ENCODE measurements at places on chromosomes 1 and 21.

GRCh38 chr1:169012416-169012815, 94.1 kb upstream of the ATP1B1 start:
- DNase-seq: no peak

DNA sequence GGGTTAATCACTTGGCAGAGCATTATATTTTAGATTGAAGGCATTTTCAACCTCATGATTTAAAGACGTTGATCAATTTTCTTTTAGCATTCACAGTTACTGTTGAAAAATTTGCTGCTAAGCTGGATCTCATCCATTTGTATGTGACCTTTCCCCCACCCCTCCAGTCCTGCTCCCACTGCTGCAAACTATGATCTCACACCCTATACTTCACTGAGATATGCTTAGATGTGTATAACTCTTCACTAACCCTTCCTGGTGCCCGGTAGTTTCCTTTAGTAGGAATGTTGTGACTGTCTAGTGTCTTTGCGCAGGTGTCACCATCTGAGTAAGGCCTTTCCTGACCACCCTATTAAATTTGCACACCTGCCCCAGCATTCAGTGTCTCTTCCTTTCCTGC, 67.0 kb upstream of the C1orf21 start:
- no peak for DNase-seq

GRCh38 chr1:43232074-43232473, 37.7 kb upstream of the TMEM125 start:
- no peak for DNase-seq

DNA sequence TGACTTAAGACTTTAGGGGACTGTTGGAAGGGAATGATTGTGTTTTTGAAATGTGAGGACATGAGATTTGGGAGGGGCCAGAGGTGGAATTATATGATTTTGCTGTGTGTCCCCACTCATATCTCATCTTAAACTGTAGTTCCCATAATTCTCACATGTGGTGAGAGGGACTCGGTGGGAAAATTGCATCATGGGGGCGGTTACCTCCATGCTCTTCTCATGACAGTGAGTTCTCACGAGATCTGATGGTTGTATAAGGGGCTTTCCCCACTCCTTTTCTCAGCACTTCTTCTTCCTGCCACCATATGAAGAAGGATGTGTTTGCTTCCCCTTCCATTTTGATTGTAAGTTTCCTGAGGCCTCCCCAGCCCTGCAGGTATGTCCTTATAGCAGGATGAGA, 35.0 kb upstream of the SCAF4 start:
- DNase-seq: no peak

DNA sequence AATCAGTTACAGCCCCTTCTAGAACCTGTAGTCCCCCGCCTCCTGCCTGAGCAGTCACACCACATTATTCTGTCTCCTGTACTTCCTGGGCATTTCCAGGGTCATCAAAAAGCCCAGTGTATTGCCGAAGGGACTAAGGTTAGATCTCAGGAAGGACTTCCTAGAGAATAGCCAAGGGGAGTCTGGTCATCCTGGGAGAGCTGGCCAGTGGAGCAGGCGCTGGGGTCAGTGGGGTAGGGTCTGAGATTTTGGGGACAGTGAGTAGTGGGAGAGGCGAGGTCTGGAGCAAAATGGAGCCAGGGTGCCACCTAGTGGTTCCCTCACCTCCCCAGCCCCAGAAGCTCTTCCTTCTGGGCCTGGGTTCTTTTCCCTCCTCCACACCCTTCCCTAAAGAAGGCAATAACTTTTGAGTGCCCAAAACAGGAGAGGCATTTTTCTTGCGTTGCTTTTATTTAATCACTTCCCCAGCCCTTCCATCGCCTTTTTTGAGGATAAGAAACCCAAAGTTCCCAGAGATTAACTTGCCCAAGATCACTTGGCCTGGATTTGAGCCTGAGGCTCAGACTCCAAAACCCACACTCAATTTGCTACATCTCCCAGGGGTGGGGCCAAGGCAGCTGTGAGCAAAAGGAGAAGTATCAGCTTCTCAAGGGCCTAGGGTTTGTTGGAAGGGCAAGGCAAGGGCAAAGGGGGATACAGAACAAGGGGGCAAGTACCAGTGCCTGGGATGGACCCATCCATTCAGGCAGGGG, 7.3 kb upstream of the PMVK start:
- peak; percentile 27 for DNase-seq

DNA sequence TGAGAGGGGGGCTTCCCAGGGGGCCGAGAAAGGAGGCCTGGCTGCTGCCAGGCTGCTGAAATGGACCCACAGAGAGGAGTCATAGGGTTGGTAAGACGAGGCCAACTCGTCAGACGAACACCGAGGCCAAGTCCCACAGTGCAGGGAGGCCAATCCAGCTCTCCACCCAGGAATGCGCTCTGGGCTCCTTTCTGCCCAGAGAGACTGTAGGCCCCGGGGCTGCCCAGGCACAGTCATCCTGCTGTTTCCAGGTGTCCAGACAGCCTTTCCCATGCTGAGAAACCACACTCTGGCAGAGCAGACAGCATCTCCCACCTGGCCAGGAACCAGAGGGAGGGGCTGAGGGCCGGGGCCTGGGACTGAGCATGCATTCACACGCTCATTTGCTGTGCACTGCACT, 26.7 kb upstream of the RSPO1 start:
- no peak for DNase-seq

GRCh38 chr1:10031461-10031860, 1.3 kb upstream of the UBE4B start:
- DNase-seq: no peak

GRCh38 chr1:236120721-236121153, 21.6 kb upstream of the GPR137B start:
- no peak for DNase-seq

DNA sequence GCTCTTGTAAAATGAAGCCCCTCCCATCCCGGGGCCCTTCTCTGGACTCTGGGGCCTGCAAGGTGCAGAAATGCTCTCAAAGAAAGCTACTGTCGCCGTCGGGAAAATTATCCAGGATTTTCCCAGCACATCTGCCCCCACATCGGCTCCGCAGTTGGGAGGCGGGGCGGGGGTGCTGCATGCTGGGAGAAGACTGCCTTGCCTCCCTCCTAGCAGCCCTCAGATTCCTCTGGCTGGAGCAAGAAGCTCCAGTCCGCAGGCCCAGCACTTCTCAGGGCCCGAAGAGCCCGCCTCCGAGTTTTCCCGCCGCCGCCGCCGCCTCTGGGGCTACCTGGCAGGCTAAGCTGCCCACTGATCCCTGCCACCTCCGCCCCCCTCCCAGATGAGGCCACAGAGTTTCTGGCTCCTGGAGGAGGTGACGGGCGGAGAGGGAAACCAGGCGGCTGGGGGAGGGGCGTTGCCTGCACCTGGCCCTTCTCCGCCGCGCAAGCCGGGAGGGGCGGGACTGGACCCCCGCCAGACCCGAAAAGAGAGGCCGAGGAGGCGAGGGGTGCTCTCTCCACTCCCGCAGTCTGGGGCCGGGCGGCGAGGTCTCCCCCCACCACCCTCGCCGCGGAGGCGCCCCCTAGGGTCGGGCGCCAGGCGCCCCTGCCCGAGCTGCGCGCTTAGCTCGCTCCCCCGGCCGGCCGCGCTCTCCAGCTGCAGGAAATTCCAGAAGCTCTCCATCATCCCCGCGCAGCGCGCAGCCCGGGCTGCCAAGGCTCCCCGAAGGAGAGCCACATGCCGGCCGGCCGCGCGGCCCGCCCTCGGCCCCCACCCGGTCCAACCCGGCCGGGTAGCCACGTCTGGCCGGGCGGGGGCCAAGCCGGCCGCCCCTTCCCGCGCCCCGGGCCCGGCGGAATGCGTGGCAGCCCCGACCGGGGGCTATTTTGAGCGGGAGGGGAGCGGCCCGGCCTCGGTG, 28.8 kb downstream of the AHDC1 start:
- DNase-seq: peak; percentile 83

- DNase-seq: no peak
Observed at GRCh38 chr1:155013632-155014031, 11.0 kb downstream of the ZBTB7B start.

DNA sequence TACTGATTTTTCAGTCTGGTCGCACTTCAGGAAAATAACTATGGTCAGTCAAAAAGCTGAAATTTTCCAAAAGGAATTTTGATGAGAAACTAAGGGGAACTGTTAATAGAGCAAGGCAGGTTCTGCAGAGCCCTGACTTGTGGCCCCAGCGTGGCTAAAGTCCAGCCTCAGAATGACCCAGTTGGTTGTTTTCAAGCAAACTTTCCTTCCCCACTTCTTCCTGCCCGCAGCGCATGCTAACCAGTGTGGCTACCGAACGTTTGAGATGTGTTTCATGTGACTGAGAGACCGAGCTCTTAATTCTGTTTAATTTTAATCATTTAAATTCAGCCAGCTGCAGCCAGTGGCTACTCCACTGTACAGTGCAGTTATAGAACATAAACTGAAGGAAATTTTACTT, 6.2 kb upstream of the IL10RB start:
- DNase-seq: no peak

DNA sequence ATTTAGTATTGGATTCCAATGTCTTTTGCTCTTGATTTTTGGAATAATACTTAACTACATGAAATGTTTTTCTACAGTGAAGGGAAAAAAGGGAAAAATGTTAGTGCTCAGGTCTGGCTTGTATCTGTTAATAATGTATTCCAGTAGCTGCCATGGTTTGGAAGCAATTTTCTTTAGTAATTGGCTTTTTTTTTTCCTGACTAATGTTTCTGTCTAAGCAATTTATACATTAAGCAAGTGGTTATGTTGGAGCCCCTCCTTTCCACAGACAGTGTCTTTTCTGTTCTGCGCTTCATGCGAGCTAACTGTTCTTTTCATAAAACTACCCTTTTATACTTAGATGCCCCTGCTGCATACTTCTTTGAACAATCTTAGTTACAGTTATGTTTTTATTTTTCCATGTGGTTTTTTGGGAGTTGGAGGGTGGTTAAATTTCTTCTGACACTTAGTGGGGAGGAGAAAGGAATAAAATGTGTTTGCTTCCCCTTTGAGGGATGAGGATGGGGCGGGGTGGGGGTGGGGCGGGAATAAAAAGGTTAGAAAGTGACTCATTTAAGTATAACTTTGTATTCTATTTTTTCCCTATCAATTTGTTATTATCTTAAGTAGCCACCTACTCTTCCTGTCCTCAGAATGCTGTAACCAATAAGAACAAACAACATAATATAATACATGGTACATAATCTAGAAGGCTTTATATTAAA, 83.1 kb downstream of the CLIC4 start:
- DNase-seq: no peak

DNA sequence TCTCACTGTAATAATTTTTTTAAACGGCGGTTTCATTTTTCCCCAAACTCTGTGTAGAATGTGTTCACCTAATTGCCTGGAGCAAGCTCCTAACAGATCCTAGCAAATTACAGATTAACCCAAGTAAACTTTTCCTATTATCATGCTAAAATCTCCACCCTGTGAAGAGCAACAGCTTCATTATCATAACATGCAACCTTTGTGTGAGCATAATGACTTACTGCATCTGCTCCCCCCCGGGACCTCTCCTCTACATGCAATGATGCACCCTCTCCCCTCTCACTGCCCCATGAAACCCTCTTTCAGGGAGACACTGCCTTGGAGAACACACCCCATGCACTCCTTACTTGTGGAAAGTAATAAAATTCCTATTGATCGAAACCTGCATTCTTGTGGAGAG, 717.0 kb upstream of the TMPRSS15 start:
- DNase-seq: no peak

- DNase-seq: no peak
Observed at GRCh38 chr1:193111641-193112090, 6.5 kb upstream of the GLRX2 start.

DNA sequence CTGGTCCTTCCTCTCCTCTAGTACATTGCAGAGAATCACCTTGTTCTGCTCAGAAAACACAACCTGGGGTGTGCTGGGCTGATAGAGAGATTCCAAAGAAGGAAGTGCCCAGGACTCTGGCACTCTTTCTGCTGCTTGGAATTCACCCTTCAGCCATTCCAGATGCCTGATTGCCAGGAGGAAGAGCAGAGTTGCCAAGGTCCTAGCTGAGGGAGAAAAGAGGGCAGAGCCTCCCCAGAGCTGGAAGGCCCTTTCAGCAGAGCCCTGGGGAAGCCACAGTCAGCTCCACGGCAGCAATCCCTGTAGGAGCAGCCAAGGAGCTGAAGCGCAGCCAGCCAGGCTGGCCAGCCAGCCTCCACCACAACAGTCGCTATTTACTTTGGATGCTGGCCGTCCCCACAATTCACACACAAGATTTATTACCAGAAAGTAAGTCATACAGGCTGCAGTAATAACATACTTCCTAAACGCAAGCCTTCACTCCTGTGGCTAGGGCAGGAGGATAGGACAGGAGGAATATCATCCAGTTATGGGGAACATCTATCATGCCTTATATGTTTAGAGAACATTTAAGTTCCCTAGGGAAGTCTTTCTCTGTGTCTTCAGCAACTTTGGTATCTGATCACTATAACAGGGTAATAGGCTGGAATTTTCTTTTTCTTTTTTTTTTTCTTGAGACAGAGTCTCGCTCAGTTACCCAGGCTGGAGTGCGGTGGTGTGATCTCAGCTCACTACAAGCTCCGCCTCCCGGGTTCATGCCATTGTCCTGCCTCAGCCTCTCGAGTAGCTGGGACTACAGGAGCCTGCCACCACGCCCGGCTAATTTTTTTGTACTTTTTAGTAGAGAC, 36.6 kb upstream of the SLC44A3 start:
- no peak for DNase-seq

DNA sequence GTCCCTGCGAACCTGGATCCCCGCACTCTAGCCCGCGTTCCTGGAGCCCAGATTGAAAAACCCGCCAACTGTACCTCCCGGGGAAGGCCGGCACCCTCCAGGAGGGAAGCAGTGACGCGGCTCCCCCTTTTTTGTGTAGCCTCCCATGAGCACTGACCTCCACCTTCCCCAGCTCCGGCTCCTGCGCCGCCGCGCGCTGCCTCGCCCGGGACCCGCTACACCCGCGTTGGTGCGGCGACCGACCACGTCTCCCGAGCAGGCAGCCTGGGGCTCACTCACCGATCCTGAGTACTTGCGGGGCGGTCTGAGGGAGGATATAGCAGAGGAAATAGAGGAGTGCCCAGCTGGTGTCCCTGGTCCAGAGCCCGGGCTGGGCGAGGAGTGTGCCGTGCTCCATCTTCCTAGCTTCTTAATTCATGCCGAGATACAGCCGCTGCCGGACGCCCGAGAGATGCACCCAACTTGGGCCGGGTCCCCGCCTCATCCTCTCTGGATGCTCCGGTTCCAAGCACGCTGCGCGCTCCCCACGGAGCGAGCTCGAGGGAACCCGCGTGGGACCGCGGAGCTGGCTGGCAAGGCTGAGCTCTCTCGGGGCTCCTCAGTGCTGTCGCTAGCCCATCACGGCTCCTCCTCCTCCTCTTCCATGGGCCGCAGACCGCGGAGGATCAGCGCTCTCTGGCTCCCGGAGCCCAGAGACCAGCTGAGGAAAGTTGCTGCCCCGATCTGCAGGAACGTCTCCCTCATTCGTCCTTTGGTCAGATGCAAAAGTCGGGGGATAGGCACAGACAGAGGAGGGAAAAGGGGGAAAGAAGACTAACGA, 482 bp downstream of the GRIK1 start:
- peak; percentile 27 for DNase-seq

DNA sequence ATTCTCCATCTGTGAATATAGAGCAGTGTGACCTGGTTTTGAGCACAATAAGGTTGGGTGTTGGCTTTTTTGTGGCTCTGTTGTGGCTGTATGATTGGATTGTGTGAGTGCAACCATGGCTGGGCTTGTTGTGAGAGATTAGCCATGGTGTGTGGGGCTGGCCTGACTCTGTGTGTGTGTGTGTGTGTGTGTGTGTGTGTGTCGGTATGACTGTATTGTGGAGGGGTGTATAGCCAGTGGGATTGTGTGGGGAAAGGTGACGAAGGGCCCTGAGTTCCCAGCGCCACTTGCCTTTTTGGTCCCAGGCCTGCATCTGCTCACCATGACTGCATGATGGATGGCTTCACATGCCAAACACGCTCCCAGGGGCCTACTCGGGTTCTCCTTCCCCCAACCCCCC, 5.9 kb upstream of the SLC6A9 start:
- no peak for DNase-seq

- DNase-seq: no peak
Observed at GRCh38 chr21:14487490-14488432, 58.4 kb downstream of the SAMSN1 start.

Data from COR-L47 (cell line).